GM23338 (cell line): ENCODE measurements at places on chromosomes 16 and 17. TPM values are rescaled to one million over a fixed set of nuclear protein-coding genes. Genes with fewer than 3 reads are reported as not detected.

GRCh38 chr16:74034862-74035261 lies 261.8 kb upstream of the PSMD7 start:
- H3K27ac ChIP-seq: no peak overlapping the region
- H3K27me3 ChIP-seq: no peaks in the 10 kb centered on the region
- H3K4me1 ChIP-seq: peaks cover 68% of the 10 kb centered on the region
- DNase-seq: peak; percentile 76
- no peak overlapping the region for H3K4me3 ChIP-seq

- H3K4me3 ChIP-seq: no peak overlapping the region
- no peak overlapping the region for H3K27ac ChIP-seq
- no peak for DNase-seq
- no peaks in the 10 kb centered on the region for H3K27me3 ChIP-seq
- no peaks in the 10 kb centered on the region for H3K4me1 ChIP-seq
Observed at GRCh38 chr16:6947291-6947690, 385.4 kb upstream of the RBFOX1 start.

- no peaks in the 10 kb centered on the region for H3K36me3 ChIP-seq
- H3K27me3 ChIP-seq: no peaks in the 10 kb centered on the region
- no peak overlapping the region for H3K27ac ChIP-seq
- no peak for DNase-seq
- no peak overlapping the region for H3K4me3 ChIP-seq
- peaks cover 16% of the 10 kb centered on the region for H3K4me1 ChIP-seq
Observed at GRCh38 chr16:16934660-16935059, 536.1 kb downstream of the XYLT1 start.

DNA sequence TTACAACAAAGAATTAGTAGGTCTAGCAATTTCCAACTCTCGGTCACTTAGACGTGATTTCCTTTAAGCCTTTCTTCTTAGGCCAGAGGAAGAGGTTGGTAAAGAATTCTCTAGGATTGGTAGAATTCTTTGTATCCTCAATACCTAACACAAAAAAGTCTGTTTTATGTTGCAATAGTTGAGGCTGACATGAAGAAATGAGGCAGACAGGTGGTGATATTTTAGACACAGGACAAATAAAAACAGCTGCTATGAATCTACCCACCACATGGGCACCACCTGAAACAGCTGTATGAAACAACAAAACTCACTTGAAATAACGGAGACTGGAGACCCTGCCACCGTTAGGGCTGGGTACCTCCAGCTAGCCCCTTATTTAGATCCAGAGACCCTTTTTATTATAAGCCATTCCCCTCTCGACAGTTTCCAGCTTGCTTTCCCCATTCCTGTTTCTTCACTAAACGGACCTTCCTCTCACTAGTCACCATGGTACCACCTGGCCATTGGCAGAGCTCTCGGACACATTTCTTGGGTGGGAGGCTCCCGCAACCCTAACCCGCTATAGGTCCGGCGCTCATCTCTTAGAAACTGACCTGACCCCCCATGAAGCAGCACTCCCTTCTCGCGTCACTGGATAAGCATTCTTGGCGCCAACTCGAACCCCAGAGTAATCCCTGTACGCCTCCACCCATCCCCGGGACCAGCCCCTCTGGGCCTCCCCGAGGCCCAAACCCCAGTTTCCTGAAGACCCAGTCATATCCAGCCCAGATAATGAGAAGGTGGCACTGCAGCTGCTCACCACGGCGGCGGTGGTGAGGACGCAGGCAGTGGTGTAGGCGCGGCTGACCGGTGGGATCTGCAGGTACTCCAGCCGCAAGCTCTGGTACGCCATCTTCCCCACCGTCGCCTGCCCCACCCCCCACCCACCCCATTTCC lies at the start of gene DERL2:
DERL2 (minus strand) TSS at position 909 of the 936 bp plus-strand sequence; CDS start at position 892, 17 bp downstream.
- H3K27me3 ChIP-seq: no peaks in the 10 kb centered on the region
- peak within 1 kb of the TSS; percentile 99 for H3K4me3 ChIP-seq
- peak within 1 kb of the TSS; percentile 99 for H3K27ac ChIP-seq

DNA sequence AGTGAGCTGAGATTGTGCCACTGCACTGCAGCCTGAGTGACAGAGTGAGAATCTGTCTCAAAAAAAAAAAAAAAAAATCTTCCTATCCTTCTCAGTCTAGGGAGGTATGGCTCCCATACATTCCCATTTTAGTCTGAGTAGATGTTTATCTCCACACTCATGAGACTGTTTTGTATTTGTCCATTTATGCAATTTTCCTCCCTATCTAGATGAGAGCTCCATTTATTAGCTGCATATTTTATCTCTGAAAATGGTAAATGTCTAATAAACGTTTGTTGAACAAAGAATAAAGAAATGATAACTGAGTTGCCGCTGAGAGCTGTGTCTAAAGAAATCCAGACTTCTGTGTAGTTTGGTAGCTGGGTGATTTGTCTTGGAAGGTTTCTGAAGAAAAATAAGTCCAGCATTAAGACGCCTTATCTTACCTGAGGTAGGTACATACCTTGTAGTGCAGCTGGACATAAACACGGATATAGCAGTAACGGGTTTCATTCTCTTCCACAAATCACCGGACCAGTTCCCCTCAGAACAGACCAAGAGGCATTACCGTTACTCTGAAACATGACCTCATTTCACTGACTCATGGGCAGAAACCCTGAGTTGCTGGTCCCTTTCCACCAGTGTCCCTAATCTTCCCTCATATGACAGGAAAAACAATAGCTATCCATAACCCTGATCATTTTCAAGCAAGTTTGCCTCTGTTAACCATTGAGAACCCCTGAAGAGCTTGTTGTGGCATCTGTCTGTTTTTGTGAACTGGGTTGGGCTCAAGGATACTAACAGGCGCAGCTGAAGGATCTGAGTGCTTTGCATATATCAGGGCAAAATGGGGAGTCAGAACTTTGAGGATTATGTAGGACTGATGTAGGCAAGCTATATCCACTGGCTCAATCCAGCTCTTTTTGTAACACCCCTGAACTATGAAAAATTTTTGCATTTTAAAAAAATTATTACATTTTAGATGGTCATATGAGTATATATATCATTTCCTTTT lies 177.4 kb upstream of the XYLT1 start:
- no peak overlapping the region for H3K27ac ChIP-seq
- H3K4me3 ChIP-seq: no peak overlapping the region
- no peaks in the 10 kb centered on the region for H3K36me3 ChIP-seq

DNA sequence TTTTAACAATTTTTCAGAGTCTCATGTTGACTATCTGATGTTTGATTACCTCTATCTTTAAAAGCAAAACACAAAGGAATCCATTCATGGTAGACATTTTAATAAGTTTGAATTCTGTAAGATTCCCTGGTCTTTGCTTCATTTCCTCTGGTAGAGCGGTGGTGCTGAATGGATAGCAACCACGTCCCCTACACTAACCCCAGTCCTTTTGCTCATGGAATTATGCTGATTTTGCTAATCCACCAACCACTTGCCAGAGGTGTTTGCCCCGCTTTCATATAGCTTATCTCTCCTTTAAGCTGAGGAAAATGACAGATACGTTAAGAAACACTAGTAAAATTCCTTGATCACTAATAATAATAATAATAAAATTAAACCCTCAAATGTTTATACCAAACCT lies 9.5 kb downstream of the KCNJ16 start:
- DNase-seq: peak; percentile 19
- H3K4me1 ChIP-seq: no peaks in the 10 kb centered on the region
- H3K36me3 ChIP-seq: no peaks in the 10 kb centered on the region
- no peak overlapping the region for H3K4me3 ChIP-seq
- no peaks in the 10 kb centered on the region for H3K27me3 ChIP-seq

GRCh38 chr16:70590722-70591415 lies 55.5 kb upstream of the IL34 start:
- no peaks in the 10 kb centered on the region for H3K27me3 ChIP-seq
- H3K4me1 ChIP-seq: peaks cover 7% of the 10 kb centered on the region; the same call in 1 of the 2 replicates
- H3K36me3 ChIP-seq: no peaks in the 10 kb centered on the region
- no peak for DNase-seq
- no peak overlapping the region for H3K27ac ChIP-seq

GRCh38 chr16:64440421-64440831 lies 681.4 kb downstream of the CDH11 start:
- no peak overlapping the region for H3K27ac ChIP-seq
- H3K27me3 ChIP-seq: no peaks in the 10 kb centered on the region
- H3K4me3 ChIP-seq: no peak overlapping the region
- no peaks in the 10 kb centered on the region for H3K36me3 ChIP-seq
- H3K4me1 ChIP-seq: peaks cover 1% of the 10 kb centered on the region

- no peaks in the 10 kb centered on the region for H3K36me3 ChIP-seq
- H3K4me1 ChIP-seq: no peaks in the 10 kb centered on the region
- no peak for DNase-seq
- no peaks in the 10 kb centered on the region for H3K27me3 ChIP-seq
- H3K4me3 ChIP-seq: no peak overlapping the region
- no peak overlapping the region for H3K27ac ChIP-seq
Observed at GRCh38 chr17:58427807-58428206, 10.5 kb upstream of the RNF43 start.

- DNase-seq: no peak
- peaks cover 23% of the 10 kb centered on the region for H3K27me3 ChIP-seq
- no peak overlapping the region for H3K27ac ChIP-seq
- no peak overlapping the region for H3K4me3 ChIP-seq
Observed at GRCh38 chr17:58321571-58322525, 6.7 kb downstream of the TSPOAP1 start.

Gene GPR142
- not detected in 2 replicates for total RNA-seq

Gene MNT
- total RNA-seq: 6.4 and 10.4 TPM in 2 replicates

Gene PIK3R6
- total RNA-seq: 0.24 TPM in 1 of 2 replicates, not detected in the other

Gene CARHSP1
- total RNA-seq: 286 and 301 TPM in 2 replicates

Gene TP53TG3C
- not detected in 2 replicates for total RNA-seq

Gene SMIM36
- total RNA-seq: not detected in 2 replicates

Gene C1QBP
- total RNA-seq: 478 and 532 TPM in 2 replicates

Gene IL21R
- total RNA-seq: 2.6 TPM in 2 replicates

Gene KRT38
- total RNA-seq: not detected in 2 replicates

Gene ZSCAN10
- total RNA-seq: 434 and 519 TPM in 2 replicates

Gene SLC6A2
- total RNA-seq: 0.27 and 0.35 TPM in 2 replicates
